ENCODE measurements at places on chromosomes 12 and 14. TPM values are rescaled to one million over a fixed set of nuclear protein-coding genes. Genes with fewer than 3 reads are reported as not detected.

IFNG-AS1 gene
- not detected for total RNA-seq

HPD gene
- not detected for total RNA-seq

BICD1 gene
- 12.5 TPM for total RNA-seq

GRCh38 chr12:76618031-76618430 lies 58.5 kb upstream of the OSBPL8 start:
- H3K27me3 ChIP-seq = peaks cover 2% of the 10 kb centered on the region
- DNase-seq = no peak
- H3K4me1 ChIP-seq = peaks cover 3% of the 10 kb centered on the region
- no peaks in the 10 kb centered on the region for H3K36me3 ChIP-seq
- no peak overlapping the region for H3K4me3 ChIP-seq
- no peak overlapping the region for H3K27ac ChIP-seq

- peak overlapping the region; percentile 99 for H3K27ac ChIP-seq
- peak; percentile 62 for DNase-seq
- H3K4me3 ChIP-seq = peak overlapping the region; percentile 91
- no peaks in the 10 kb centered on the region for H3K27me3 ChIP-seq
- H3K36me3 ChIP-seq = peaks cover 33% of the 10 kb centered on the region
- peaks cover 20% of the 10 kb centered on the region for H3K4me1 ChIP-seq
Observed at GRCh38 chr12:6752167-6752920, 597 bp downstream of the MLF2 start.

GRCh38 chr12:60176891-60177290 lies 581.1 kb downstream of the SLC16A7 start:
- H3K4me1 ChIP-seq = no peaks in the 10 kb centered on the region
- no peak overlapping the region for H3K4me3 ChIP-seq
- H3K27me3 ChIP-seq = no peaks in the 10 kb centered on the region
- DNase-seq = no peak

GRCh38 chr12:53726341-53726740 lies 911 bp downstream of the CALCOCO1 start:
- H3K4me1 ChIP-seq = peaks cover 28% of the 10 kb centered on the region
- no peaks in the 10 kb centered on the region for H3K36me3 ChIP-seq
- H3K4me3 ChIP-seq = peak overlapping the region; percentile 87
- H3K27me3 ChIP-seq = no peaks in the 10 kb centered on the region
- H3K27ac ChIP-seq = peak overlapping the region; percentile 40
- DNase-seq = peak; percentile 56
